H7 (cell line): ENCODE measurements at places on chromosomes 5 and 9.

DNA sequence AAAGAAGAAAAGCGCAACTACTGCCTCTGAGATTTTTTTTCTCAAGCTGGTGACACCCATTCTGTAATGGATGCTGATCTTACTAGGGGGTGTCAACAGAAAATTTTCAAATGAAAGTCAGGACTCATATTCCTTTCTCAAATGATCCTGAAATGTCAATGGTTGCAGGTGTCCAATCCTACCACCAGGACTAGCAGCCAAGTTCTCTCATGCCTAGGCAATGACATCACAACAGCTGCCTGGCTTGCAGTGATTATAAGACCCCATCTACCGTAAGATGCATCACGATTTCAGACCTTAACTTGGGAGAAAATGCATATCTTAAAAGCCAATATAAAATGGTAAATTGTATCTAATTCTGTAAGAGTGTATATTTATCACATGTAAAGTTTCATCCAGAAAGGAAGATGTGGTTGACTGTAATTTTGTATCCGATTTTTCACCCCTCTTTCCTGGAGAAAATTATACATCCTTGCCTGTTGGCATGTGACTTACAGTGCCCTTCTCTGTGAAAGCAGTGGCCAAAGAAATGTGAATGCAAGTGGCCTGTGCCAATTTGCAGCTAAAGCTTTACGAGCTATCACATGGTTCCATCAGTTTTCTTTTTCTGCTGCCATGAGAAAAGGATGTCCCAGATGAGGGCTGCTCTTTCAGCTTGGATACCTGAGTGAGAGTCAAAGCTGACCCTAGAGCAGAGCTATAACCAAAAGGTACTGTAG lies 104.4 kb downstream of the DENND1A start:
- peak; percentile 14 for DNase-seq

DNA sequence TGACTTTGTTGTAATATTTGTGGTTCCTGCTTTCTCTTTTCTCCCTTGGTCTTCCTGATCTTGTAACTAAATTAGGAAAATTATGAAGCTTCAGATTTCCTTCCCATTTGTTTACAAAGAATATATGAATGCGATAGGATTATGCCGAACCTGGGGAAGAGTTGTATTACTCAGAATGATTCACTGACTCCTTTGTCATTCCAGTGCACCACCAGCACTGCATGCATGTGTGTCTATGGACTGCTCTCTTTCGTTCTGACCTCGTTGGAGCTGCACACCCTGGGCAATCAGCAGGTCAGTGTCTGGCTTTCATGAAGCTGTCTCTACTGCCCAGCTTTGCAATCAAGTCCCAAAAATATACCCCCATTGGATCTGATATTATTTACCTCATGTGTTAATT lies 25.5 kb downstream of the NUP188 start:
- DNase-seq: no peak

GRCh38 chr9:3490957-3491356 lies 34.8 kb downstream of the RFX3 start:
- DNase-seq: no peak

DNA sequence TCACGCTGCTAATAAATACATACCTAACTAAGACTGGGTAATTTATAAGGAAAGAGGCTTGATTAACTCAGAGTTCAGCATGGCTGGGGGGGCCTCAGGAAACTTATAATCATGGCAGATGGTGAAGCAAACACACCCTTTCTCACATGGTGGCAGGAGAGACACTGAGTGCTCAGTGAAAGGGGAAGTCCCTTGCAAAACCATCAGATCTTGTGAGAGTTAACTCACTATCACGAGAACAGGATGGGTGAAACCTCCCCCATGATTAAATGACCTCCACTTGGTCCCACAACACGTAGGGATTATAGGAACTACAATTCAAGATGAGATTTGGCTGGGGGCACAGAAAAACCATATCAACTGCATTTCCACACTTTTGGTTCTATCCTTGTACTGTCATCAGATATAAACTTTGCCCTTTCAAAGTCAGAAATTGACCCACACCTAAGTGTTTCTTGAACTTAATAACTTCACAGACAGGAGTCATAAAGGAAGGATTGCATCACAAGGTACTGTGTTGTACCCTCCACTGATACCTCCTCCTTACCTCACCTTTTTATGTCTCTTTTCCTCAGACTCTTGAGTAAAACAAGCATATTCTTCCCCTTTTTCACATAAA lies 319.1 kb upstream of the PIK3R1 start:
- no peak for DNase-seq

DNA sequence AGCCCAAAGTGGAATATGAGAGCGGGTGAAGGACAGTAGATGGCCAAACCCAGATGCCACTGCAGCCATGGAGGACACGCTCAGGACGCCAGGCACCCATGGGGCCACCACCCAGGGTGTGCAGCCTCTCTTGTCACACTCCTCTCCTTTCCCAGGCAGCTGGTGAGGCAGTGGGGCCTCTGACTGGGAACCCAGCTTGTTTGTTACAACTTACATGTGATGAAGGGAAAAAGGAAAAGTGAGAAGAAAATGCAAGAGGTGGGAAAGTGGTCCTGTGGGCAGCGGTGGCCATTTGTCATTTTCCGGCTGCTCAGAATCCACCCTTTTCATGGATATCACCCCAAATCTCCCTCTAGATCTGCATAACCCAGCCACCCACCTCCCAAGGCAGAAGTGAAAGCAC lies 62.7 kb upstream of the UNC5A start:
- peak; percentile 5 for DNase-seq

- DNase-seq: no peak
Observed at GRCh38 chr5:135602882-135603721, 24.3 kb upstream of the CXCL14 start.

DNA sequence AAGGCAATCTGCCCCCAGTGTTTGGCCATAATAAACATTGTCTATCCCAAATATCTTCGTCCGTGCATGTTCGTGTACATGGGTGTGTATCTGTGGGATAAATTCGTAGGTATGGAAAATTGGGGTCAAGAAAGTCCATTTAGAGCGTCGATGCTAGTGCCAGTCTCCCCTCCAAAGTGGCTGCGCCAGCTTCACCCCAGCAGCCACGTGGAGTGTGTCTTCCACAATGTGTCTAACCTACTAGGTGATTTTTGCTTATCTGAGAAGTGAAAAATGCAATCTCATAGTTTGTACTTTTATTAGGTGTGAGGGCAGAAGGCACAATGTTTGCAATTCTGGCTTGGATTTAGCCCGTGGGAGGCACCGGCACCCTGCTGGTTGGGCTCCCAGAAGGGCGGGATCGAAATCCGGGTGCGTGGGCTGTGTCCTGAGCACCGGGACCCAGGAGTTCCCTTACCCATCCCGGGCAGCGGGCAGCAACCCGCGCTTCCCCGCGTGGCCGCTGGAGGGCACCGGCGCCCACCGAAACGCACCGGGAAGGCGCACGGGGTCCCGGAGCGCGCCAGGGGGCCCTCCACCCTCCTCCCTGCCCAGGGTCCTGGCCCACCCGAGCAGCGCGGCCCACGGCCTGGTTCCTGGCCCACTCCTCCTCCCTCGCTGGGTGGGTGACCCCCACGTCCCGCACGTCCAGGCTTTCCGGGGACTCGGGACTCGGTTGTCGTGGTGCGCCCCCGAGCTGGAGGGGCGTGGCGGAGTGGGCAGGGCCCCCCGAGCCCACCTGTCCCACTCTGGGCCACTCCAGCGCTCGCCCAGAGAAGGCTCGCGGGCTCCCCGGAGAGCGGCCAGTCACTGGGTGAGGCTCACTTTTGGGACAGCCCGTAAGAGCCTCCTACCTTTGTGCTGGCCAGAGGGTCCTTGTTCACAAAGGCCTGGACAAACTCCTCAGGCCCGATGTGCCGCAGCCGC lies 55.4 kb upstream of the RNF130 start:
- peak; percentile 95 for DNase-seq

GRCh38 chr9:127567035-127567729 lies 44.9 kb upstream of the STXBP1 start:
- DNase-seq: peak; percentile 66

- no peak for DNase-seq
Observed at GRCh38 chr5:110386782-110387181, 339.7 kb downstream of the TMEM232 start.

DNA sequence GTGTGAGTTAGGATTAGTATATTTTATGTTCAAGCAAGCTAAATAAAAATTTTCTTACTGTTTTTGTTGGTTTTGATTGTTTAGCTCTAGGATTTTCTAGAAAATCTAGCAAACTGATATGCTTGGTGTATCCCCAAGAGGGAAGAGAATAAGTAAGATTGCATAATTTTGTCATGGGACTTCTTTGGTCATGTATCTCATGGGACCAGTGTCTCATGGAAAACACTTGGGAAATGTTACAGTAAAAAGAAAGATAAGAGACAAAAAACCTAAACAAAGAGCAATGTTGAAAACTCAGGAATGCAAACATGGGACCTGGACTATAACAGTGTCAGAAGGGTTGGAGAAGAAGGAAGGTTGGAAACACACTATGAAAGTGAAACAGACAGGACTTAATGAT lies 119.4 kb downstream of the TLR4 start:
- no peak for DNase-seq

GRCh38 chr5:96626956-96627355 lies 35.2 kb upstream of the CAST start:
- no peak for DNase-seq

DNA sequence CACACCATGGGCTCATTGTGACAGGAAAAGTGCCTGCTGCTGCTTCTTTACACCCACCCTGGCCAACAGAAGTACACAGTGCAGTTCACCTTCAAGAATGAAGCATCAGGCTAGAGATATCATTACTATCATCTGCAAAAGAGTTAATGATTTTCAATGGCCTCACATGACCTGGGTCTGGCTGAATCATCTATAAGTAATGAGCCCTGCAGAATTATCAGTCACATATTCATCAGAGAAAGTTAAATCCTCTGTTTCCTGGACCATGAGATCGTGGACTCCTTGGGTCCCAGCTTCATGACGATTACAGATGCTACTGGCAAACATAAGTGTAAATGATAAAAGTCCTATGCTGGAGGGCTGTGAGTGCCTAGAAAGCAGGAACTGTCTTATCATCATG lies 8.3 kb downstream of the BAG1 start:
- DNase-seq: no peak

DNA sequence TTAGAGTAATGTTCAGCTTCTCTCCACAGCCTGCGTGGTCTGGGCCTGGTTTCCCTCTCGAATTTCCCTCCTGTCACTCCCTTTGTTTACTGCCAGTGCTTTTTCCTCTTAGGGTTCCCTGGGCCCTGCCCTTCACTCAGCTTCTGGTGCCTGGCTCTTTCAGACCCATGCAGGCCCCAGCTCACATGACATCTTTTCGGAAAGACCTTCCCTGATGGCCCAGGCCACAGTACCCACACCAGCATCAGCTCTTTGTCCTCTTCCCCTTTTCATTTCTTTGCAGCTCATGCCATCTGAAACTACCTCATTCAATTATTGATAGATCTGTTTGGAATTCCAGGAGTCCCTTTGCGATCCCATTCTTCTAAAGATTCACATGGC lies 68.1 kb upstream of the ABL1 start:
- DNase-seq: no peak

DNA sequence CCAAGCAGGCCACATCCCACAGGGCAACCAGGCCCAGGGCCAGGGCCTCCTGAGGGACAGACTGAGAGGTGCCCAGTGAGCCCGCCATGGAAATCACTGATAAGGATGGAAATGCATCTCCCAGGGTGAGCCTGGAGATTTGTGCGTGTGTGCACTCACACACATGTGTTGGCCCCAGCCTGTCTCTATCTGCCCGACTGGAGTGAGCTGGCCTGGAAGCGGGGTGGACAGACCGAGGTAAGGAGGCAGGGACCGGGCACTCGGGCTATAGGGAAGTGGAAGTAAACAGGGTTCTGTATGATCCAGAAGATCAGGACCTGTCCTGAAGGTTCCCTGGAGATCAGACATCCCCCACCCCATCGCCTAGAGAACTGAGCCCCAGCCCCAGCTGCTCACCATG lies 17.4 kb downstream of the GFI1B start:
- peak; percentile 24 for DNase-seq
